Activated gamma-delta T cell treated with Interleukin-2 at 50 U/mL for 16 hours (primary cell): ENCODE measurements at places on chromosomes 16 and 17.

DNA sequence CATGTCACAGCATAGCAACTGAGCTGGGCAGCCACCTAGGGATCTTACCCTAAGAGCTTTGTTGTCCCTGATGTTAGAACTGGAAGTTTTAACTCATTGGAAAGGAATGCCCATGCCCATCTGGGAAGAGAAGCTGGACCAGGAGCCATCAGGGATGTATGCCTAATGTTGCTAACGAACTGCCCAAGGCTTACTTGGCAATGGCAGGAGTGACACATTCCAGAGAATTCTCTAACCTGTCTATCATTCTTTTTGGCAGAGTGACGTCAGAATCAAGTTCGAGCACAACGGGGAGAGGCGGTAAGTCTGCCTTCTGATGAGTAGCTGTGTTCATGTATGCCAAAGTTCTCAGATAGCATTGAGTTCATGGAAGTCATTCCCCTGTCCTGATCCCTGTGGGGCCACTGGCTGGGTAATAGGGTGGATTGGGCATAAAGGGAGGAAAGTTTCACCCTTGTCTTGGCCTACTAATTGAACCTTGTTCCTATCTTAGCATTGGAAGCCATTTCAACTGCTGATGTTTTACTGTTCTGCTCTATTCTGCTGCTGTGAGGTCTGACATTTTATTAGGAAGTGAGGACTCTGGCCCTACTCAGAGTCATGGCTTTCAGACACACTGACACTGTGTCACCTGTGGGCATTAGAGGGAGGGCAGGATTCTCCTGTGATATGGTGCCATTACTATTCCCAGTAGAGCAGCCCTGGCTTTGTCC lies 23.7 kb downstream of the MAP3K3 start:
- no peak for DNase-seq

GRCh38 chr17:17304521-17304985 lies 1.4 kb downstream of the NT5M start:
- DNase-seq: peak; percentile 31

GRCh38 chr17:45828171-45828570 lies 16.5 kb upstream of the SPPL2C start:
- DNase-seq: no peak

GRCh38 chr16:81112453-81112852 lies 16.3 kb upstream of the GCSH start:
- no peak for DNase-seq

- DNase-seq: no peak
These were observed 12.7 kb upstream of the HERPUD1 start for GRCh38 chr16:56919099-56919800.
